Right cardiac atrium (tissue), 5 donors: ENCODE measurements at places on chromosomes 5 and 9. TPM values are rescaled to one million over a fixed set of nuclear protein-coding genes. Genes with fewer than 3 reads are reported as not detected.

- DNase-seq = no peak
These were observed 105.0 kb downstream of the ACTL7B start for GRCh38 chr9:108750661-108751215.

PCDHGB6 gene
- 6.1 TPM for total RNA-seq

DNA sequence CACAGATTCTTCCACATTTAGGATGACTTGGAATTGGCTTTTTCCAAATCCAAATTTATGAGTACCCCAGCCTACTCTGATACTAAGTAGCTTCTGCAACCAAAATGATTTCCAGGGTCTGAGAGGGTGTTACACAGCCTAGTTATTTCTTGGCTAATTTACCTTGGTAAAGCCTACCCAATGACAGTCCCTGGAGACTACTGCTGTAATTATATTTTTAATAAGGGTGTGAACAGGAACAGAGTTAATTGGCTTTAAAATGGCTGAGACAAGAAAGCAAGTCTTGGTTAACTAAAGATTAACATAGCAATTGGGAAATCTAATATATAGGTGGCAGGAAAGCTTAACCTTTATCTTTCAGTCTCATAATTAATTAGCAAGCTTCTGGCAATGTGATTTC, 9.3 kb downstream of the PRLR start:
- DNase-seq = no peak

SPINK1 gene
- total RNA-seq = not detected

NUP155 gene
- 13.8 TPM for total RNA-seq
